Naive thymus-derived CD8-positive, alpha-beta T cell (primary cell): ENCODE measurements at places on chromosomes 4 and X.

DNA sequence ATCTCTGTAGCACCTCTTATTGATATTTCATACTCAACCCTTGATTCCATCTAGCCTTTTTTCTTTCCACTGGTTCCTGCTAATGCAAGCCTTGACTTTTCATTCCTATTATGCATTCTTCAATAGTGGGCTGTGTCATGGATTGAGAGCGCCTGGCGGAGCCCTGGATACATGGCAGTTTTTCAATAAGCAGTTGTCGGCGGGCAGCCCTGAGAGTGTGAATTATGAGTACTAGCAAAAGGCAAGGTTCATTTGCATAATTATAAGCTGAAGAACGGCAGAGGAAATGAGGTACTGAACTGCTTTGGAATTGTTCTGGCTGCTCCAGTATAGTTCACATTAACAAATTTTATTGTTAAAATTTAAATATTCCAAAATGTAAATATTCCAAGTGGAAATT lies 339.7 kb upstream of the VCX start:
- DNase-seq: no peak

- no peak for DNase-seq
Measured at GRCh38 chrX:32929040-32929439, 282.3 kb downstream of the DMD start.

GRCh38 chr4:168836490-168836889 lies 173.6 kb downstream of the CBR4 start:
- no peak for DNase-seq

GRCh38 chr4:52658641-52659000 lies 480 bp downstream of the USP46 start:
- no peak for DNase-seq

DNA sequence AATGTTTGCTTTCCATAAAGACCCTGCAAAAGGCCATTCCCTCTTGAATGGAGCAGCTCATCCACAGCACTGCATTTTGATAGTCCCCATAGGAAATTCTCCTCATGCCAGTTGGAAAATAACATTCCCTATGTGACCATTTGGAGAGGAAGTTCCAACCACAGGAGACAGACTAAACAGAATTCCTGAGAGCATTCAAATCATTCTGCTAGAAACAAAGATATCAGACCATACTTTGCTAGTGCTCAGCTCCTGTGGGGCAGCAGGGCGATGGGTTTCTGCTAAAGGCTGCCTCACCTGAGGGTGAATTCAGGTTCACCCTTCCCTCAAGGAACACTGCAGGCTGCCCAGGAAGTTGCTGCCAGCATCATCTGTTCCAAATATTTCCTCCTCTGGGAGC lies 58.8 kb downstream of the LNX1 start:
- no peak for DNase-seq

DNA sequence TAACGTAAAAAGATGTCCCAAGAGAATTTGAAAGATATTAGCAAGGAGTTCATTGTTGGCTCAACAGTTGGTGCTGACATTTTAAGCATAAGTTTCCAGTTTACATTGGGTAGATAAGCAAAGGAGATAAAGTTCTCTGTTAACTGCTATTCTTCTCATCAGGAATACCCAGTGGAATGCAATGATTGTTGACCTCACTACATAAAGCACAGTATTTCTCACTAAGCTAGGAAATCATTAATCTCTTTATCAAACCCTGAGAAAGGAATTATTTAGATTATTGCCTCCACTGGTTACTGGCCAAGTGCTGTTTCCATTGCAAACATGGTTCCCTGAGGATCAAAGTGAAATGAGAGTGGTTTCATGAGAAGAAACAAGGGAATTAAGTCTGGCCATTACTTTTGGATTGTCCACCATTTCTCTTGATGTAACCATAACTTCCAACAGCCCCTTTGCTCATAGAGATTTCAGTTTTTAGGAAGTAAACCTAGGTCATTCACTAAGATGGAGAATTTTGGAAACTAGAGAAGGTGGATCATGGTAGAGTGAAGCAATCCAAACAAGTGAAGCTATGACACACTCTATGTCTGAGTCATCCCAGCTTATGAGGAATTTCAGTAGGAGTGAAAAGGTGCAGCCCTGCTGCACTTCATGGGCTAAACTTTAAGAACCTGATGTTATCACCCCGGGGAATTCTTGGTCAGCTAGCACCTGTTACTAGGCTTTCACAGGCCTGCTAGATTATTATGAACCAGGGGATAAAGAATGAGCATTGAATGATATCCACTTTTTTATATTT lies 163.4 kb downstream of the AREG start:
- DNase-seq: no peak

- no peak for DNase-seq
Measured at GRCh38 chr4:97500423-97500822, 642.9 kb downstream of the STPG2 start.

- no peak for DNase-seq
Measured at GRCh38 chrX:149060921-149061320, 444.2 kb downstream of the IDS start.

- no peak for DNase-seq
Measured at GRCh38 chr4:181677621-181678020, 565.6 kb upstream of the TENM3 start.
